ENCODE measurements at places on chromosomes 1 and 21. TPM values are rescaled to one million over a fixed set of nuclear protein-coding genes. Genes with fewer than 3 reads are reported as not detected.

DNA sequence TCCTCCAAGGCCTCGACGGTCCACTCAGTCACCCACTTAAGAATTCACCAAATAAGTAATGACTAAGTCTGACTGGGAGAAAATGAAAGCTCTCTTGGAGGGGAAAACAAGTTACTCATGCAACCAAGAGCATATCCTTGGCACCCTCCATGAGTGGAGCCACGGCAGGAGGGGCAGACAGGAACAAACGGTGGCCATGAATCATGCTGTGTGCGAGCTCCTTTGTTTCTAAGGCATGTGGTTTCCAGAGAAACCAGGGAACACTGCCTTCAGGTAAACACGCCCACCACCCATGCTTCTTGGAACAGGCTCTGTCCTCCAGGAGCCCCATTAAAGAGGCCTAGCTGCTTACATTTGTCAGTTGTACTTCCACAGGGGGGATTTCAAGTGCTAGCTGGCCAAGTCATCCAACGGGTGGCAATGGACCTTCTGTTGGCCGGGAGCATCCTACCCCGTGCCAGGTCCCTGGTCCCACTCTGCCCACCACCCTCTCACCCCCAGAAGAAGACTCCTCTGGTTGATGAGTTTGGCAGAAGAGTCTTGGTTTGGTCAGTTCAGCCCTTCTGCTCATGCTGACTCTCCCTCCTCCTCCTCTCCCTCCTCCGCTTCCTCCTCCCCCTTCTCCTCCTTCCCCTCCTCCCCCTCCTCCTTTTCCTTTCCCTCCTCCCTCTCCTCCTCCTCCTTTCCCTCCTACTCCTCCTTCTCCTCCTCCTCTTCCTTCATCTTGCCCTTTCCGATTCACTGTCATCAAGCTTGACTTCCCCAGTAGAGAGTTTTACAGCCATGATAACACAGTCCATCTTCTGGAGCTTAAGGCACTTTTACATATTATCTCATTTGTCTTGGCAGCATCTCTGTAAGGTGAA is 107.6 kb downstream of the CCDC185 start:
- no peak for DNase-seq

OR6N1 gene
- not detected for total RNA-seq

DNA sequence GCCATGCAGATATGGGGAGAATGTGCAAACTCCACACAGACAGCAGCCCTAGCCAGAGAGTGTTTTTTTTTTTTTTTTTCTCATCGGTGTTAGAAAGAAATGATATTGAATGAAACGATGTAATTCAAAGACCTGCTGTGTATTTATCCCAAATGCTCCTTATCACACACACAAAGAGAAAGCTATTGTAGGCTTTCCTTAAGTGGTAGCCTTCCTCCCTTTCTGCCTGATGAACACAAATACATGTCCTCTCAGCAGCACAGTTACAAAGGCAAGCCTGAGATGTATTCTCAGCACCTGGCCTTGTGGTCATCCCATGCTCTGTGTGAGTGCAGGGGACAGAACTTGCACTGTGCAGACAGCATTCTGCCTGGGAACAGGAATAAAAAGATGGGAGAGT is 93.8 kb downstream of the PLPPR5 start:
- no peak for DNase-seq

GRCh38 chr1:3914331-3914851 is 14.3 kb upstream of the C1orf174 start:
- DNase-seq: no peak

GRCh38 chr1:227896710-227897655 is 50.7 kb downstream of the WNT9A start:
- no peak for DNase-seq

- DNase-seq: no peak
These were observed 9.5 kb upstream of the GOLT1A start for GRCh38 chr1:204223129-204223860.

TNFRSF4 gene
- not detected for total RNA-seq

GRCh38 chr1:182635871-182636270 is 31.7 kb upstream of the RGS16 start:
- no peak for DNase-seq

DNA sequence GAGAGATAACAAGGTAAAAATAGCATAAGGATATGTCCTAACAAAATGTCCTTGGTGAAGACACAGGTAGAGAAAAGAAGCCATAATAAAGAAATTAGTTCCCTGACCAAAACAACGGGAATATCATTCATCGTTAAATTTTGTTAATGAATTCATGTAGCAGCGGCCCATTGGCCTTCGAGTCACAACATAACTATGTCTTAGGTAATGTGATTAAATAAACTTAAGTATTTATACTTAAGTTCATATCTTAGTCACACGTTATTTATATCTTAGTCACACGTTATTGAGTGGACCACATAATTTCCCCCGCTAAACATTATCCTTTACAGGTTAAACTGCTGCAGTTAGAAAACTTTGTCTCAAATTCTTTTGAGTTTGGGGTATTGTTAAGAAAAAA is 1.2 kb downstream of the NEXN start:
- DNase-seq: no peak

DNA sequence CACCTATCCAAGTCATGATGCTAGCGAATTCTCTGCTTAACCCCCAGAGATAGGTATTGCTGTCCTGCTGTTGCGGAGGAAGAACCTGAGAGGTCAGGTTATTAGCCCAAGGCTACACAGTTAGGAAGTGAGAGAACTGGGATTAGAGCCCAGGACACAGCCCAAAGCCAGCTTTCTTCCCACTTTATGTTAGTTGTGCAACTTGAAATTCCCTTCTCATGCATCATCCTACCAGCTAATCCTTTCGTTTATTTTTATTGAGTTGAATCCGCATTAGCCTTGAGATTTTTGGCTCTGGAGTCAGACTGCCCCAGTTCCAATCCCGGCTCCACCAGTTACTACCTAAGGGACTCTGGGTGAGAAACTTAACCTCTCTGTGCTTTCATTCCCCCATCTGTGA is 65.4 kb downstream of the PLEKHA6 start:
- no peak for DNase-seq

- no peak for DNase-seq
These were observed 22.6 kb downstream of the KRTAP21-3 start for GRCh38 chr21:30695956-30696355.

RXFP4 gene
- 3.1 TPM for total RNA-seq

Data from HT-29 (cell line).